Stimulated activated CD4-positive, alpha-beta T cell treated with anti-CD3 and anti-CD28 coated beads, Interleukin-1b, Interleukin-23, amount 100 ng/mL, for 48 hours (primary cell): ENCODE measurements at places on chromosomes 5 and 9.

DNA sequence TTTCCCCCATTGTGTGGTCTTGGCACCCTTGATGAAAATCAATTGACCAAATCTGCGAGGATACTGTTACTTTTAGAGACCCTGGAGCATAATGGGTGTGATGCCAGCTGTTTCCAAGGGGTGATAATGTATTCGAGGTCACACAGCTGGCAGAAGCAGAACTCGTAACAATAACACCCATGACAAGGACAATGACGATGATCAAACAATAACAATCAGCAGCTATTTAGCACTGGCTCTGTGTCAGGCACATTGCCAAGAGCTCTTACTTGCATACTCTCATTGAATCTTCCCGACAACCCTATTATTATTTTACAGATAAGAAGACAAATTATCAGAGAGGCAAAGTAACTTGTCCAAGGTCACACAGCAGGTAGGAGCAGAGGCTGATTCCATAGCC lies 223.7 kb upstream of the MSX2 start:
- no peak for DNase-seq

DNA sequence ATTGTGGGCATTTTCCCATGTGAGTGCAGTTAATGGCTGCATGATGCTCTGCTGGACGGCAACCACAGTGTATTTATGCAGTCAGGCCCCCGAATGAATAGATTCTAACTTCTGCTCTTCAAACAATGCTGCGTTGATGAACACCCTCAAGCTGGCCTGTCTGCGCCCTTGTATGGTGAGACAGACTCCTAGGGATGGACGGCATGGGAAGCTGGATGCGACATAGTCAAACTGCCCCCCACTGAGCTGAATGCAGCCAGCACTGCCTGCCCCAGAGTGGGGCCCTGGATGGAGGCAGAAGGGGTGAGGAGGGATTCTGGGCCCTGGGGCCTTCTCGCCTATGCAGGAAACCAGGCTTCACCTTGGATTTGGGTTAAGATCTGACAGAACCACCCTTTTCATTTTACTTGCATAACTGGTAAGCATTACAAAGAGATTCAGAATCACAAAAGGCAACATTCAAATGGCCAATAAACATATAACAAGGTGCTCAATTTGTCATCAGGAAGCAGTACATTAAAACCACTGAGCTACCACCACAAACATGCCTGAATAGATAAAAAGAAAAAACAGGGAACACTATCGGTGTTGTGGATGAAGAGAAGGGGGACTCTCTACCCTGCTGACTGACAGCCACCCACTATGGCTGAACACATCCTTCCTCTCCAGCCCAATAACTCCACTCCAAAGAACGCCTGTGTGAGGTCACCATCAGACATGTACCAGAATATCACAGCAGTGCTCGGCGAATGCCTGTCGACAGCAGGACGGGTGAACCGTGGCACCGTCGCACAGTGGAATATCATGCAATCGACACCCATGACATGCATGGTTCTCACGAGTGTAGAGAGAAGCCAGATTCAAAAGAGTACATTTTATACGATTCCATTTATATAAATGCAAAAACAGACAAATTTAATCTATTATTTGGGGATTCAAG lies 79.1 kb downstream of the RAPGEF1 start:
- no peak for DNase-seq

- DNase-seq = peak; percentile 33
Measured at GRCh38 chr5:139470821-139471300, at the start of gene SMIM33. Gene SMIM33 (plus strand): TSS chr5:139471004. CDS start chr5:139471122, 118 bp downstream.

DNA sequence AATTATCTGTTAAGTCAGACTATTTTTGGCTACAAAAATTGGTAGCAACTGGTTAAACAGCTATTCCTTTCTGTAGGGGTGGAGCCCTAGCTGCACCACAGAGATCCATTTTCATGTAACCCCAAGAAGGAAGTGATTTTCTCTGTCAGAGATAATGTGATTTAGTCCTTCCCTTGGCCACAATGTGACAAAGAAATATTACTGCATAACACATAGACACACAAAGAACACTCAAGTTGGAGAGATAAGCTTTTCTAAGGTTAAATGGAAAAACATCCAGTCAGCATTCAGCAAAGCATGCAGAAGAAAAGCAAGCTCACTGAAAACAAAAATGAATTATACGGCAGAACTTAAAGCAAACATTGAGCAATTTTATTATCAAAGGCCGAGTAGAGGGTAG lies 227.8 kb upstream of the CDH9 start:
- DNase-seq = no peak

- DNase-seq = no peak
Measured at GRCh38 chr5:122202952-122203351, 73.6 kb downstream of the ZNF474 start.

GRCh38 chr5:120463991-120464626 lies at the start of gene PRR16:
Gene PRR16 (plus strand): TSS chr5:120464300.
- DNase-seq = no peak

DNA sequence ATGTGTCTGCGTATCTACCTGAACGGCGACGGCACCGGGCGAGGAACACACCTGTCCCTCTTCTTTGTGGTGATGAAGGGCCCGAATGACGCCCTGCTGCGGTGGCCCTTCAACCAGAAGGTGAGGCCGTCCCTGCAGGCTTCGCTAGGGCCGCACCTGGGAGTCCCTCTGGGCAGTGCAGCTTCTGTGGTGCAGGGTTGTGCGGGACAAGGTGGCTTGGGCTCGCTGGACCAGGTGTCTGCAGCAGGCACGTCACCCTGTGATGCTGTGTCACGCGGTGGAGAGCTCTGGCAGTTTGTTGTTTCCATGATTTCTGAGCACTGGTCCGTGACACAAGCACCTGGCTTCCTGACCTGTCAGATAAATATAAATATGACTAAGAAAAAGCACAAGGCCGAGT lies 20.7 kb downstream of the FBXW5 start:
- DNase-seq = no peak

- DNase-seq = peak; percentile 62
Measured at GRCh38 chr9:128587453-128587852, 35.1 kb downstream of the SPTAN1 start.

GRCh38 chr9:78131969-78132700 lies 100.5 kb upstream of the GNAQ start:
- DNase-seq = no peak

DNA sequence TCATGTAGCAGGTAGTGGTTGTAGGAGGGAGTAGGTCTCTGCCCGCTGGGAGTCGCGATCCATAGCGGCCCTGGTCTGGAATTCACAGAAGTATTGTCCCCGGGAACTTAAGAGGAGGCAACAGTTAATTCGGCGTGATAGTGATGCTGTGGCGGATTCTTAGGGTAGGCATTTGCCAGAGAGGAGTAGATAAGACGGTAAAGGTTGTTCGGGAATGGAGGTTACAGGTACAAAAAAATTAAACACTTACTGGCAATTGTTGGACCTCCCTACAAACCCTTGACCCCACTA lies 679 bp downstream of the SMC5 start:
- DNase-seq = no peak

DNA sequence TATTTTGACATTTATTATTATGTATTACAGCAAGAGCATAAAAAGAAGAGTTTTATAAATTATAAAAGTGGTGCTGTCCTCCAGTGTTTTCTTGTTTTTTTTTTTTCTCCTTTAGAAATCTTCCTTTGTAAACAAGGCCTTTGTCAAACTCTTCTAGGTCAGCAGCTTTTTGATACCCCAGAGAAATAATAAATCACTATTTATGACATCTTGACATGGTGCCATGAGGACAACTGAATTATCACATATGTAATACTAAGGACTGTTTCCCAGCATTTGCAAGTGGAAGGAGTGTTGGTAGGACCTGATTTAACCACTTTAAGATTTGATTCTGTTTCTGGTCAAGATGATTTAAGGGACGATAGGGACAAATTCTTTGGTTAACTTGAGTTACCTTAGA lies 4.6 kb downstream of the SMARCA2 start:
- no peak for DNase-seq

GRCh38 chr5:89213573-89213972 lies 330.6 kb upstream of the MEF2C start:
- no peak for DNase-seq

DNA sequence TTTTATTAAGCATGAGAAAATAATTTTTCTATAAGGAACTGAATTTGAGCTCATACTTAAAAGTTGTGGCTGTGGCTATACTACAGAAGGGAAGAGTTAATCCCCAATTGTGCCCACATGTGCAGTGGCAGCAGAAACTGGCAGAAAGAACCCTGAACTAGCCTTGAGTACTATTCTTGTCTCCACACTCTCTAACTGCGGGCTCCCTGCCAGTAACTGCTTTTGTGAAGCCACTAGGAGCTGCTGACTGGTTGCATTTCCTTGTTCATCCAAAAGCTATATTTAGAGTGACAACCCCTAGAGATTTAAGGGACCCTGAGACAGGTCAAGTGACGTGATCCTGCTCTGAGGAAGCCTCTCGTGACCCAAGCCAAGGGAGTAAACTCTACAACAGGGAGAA lies 238.6 kb downstream of the ELAVL2 start:
- DNase-seq = no peak

DNA sequence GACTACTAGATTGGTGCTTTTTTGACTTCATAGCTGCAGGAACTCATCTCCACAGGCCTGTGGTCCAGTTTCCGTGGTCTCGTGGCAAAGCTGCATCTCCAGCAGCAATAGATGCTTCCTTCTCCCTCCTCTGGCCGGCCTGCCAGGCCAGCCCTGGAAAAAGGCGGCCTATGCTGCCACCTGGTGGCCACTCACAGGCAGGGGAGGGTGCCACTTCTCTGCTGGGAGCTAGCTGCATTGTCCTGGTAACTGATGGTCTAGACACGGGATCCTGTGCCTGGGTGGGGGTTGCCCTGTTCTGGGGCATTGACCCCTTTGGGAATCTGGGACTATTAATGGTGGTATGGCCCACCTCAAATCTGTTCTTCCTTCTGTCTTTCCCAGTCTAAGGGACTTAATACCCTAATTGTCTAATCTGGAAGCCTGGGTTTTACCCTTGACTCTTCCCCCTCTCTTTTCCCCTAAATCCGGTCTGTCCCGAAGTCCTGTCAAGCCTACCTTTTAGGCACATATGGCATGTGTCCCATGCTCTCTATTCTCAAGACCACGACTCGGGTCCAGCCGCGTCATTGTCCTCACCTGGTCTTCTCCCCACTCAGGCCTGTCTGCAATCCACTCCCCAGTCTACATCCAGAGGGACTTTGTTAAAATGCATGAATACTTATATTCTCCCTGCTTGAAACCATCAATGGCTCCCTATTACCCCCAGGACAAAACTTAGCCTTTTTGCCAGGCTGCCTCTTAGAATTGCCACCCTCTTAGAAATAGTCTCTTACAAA lies 20.1 kb upstream of the PTGS1 start:
- DNase-seq = peak; percentile 77

DNA sequence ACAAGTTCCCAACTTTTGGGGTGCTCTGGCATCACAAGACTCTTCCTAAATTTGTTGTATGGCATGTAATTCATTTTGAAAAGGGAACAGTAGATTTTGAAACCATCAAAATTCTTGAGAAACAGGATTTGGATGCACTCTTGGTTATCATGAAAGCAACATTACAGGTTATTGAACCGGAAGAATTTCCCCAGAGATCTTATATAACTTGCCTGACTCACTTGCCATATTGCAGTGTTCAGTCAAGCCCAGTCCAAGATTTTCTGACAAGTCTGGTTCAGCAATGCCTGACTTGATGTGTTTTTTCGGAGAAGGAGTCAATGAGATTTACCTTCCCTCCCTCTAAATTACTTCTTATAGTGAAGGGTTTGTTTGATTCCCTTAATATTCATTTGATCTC lies 32.0 kb downstream of the SMIM15 start:
- no peak for DNase-seq

- DNase-seq = no peak
Measured at GRCh38 chr5:81163651-81164050, 69.5 kb upstream of the CKMT2 start.

GRCh38 chr9:74760031-74760700 lies 127.6 kb downstream of the TRPM6 start:
- no peak for DNase-seq

DNA sequence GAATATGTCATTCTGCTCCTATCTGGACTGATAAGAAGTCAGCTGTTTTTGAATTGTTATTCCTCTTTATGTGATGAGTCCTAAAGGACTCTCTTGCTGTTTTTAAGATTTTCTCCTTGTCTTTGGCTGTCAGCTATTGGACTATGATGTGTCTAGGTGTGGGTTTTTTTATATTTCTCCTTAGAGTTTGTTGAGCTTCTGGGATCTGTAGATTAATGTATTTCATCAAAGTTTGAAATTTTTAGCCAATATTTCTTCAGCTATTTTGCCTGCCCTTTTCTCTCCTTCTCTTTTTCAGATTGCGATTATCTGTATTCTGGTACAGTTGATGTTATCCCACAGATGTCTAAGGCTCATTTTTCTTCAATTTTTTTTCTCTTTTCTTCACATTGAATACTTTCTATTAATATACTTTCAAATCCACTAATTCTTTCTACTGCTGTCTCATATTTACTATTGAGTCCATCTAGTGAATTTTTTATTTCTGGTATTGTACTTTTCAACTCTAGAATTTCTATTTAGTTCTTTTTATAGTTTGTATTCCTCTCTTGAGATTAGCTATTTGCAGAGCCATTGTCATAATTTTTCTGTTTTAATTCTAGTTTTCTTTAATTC lies 31.1 kb downstream of the RPS23 start:
- DNase-seq = no peak

- DNase-seq = no peak
Measured at GRCh38 chr5:156896546-156896945, 46.5 kb downstream of the PPP1R2B start.

DNA sequence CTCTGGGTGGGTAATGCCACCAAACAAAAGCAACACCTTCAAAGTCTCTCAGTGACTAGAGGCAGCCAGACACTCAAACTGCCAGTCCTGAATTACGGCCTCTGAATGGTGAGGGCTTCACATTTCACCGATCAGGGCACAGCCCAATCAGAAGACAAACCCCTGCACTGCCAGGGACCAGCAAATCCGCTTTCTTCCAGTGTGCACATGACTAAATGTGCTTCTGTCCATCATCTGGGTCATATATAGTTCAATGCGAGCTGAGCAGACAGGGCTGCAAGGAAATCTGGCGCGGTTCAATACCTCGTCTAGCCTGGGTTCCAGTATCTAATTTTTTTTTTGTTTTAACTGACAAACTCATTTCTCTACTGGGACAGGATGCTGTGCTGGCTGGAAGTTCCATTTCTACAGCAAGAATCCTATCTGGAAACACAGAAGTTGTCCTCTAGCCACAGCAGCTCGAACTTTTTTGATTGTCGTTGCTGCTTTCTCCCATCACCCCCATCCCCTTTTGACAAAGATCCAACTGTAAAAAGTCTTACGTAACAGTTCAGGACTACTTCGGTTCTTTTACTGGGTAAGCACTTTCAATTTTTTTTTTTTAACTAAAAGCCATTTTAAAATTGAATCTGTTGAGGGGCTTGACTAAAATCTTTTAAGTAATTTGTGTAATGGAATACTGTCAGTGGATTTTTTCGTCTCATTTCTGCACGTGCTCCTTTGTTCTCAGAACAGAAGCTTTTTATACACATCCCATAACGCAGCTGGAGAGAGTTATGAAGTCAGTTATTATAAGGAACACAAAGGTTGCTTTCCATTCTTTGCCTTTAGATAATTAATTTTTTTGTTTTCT lies 112.7 kb downstream of the NR6A1 start:
- DNase-seq = peak; percentile 61

DNA sequence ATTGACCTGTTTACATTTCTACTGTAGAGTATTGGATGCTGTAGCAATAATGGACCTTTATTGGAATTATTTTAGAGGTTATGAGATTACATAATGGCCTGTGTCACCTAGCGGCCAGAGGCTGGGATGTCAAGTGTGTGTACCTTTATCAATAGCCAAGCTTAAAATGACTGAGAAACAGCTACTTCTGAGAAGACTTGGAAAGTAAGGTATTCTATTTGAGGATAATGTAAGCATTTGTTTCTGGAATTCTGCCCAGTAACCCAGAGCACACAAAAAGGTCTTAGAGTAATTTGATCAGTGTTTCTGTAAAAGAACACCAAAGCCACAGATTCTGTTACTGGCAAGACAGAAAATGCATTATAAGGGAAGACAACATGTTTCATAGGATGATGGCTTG lies 116.8 kb downstream of the MACIR start:
- DNase-seq = no peak
